ENCODE measurements at places on chromosomes 4 and X.
A peak's percentile ranks its signal among the peaks of the same experiment; 100 is the strongest.

GRCh38 chr4:38769857-38770256, 12.9 kb downstream of the TLR10 start:
- DNase-seq = peak; percentile 49

GRCh38 chrX:139877710-139878414, 55.0 kb downstream of the ATP11C start:
- DNase-seq = no peak

- DNase-seq = no peak
These were observed 156.1 kb upstream of the IRS4 start for GRCh38 chrX:108892501-108892900.

GRCh38 chrX:33204889-33205288, 6.5 kb downstream of the DMD start:
- no peak for DNase-seq

DNA sequence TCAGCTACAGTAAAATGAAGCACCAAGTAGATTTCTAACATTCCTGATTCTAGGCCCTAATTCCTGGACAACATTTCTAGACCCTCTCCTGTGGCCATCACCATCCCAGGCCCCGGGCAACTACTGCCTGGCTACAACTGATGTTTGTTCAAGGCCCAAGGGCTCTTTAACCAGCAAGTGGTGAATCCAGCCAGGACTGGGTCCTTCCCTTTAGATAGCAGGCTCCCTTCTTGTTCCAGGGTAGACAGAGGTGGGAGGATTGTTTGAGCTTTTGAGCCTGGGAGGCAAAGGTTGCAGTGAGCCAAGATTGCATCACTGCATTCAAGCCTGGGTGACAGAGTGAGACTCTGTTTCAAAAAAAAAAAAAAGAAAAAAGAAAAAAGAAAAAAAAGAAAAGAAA, 12.7 kb upstream of the AADAT start:
- DNase-seq = no peak
